Right kidney (tissue), 9 donors: ENCODE measurements at places on chromosomes 11 and 22.
A peak's percentile ranks its signal among the peaks of the same experiment; 100 is the strongest.

- DNase-seq, result no peak
Measured at GRCh38 chr22:27788500-27789288, 12.9 kb downstream of the MN1 start.

GRCh38 chr22:36368359-36368983 lies 19.3 kb downstream of the MYH9 start:
- DNase-seq, result peak; percentile 62

GRCh38 chr22:22208652-22209051 lies 35.9 kb upstream of the VPREB1 start:
- DNase-seq, result no peak

- no peak for DNase-seq
Measured at GRCh38 chr11:35049859-35050531, 89.0 kb upstream of the CD44 start.

DNA sequence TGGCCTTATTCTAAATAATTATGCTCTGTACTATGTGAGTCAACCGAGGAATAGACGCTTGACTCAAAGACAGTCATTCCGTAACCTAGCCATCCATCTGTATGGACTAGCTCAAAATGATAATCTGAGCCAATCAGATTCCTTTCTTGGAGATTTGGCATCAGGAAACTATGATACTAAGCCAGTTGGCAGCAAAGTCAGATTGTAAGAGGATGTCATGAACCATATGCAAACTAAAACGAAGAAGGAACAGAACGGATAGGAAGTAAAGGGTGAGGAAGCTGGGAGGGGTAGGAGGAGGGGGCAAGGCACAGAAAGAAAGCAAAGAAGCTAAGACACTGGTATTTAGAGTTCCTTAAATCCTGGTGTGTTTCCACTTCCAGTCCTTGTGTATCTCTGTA lies 10.7 kb upstream of the SESN3 start:
- DNase-seq, result no peak

DNA sequence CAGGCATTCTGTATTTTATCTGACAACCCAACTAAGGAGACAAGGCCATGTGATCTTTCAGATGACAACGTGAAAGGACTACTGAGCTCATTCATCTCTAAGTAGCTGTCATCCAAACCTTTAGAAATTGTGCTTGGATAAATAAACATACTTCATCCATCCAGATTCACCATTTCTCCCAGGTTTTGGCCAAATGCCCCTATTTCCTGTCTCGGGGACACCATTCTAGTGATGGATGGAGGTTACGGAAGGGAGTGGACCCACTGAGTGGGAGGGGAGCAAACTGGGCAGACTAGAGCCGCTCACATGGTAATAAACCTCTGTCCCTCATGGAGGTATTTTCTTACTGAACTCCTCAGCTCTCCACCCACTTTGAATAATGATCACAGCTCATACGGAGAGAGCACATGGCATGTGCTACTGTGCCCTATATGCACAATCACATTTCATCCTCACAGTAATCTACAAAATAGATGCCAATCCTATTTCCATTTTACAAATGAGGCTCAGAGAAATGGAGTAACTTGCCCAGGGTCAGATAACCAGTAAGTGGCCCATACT lies 114.4 kb downstream of the SLC1A2 start:
- no peak for DNase-seq

DNA sequence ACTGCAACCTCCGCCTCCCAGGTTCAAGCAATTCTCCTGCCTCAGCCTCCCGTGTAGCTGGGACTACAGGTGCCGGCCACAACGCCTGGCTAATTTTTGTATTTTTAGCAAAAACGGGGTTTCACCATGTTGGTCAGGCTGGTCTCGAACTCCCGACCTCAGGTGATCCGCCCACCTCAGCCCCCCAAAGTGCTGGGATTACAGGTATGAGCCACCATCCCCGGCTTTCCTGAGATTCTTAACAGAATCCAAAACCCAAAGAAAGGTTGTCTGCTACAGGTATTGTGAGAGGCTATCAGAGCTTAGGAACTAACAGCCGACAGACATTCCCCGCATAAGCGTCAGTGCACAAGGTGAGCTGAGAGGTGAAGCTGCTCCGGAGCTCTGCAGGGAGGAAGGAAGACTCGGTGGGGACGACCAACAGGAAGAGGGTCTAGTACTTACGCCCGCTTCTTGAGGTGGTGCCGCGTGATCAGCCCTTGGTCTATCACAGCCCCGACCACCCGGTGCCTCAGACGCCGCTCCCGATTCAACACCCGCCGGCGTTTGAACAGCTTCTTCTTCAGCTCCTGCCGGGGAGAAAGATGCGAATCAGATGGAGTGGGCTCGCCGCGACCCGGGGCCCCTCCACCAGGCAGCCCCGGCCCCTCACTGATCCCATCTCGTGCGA lies 470 bp downstream of the C11orf98 start:
- no peak for DNase-seq

GRCh38 chr22:38098410-38099249 lies 11.9 kb downstream of the BAIAP2L2 start:
- DNase-seq, result no peak

DNA sequence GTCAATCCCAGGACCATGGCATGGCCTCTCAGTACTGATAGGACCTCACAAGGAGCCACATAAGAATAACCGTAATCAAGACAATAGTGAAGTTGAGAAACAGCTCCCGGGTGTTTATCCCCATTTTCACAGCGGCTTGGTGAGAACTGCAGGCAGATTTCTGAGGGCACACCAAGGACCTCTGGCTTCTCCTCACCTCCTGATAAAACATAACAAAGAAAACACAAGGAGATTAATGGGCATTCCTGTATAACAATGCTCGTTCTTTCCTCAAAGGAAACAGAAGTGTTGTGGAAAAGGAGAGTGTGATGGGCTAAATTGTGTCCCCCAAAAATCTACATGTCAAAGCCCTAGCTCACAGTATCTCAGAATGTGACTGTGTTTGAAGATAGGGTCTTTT lies 4.0 kb downstream of the SLN start:
- no peak for DNase-seq

- no peak for DNase-seq
Measured at GRCh38 chr22:49259839-49260615, 567.6 kb downstream of the BRD1 start.

DNA sequence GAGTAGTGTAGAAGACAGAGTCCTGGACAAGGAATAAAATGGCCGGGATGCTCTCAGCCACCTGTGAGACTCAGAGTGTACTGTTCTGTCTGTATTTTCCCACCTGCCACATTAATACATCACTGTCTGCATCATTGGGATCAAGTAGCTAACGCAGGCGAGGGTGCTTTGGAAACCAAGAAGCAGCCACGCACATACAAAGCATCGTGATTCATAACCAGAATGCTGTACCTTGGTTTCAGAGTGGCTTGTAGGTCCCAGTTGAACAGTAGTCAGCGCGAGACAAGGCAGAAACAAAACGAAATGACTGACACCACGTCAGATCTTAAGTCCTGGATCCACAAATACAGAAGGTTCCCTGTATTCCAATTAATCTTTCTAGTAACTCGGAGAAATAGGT lies 198.3 kb downstream of the GRIK4 start:
- DNase-seq, result no peak

DNA sequence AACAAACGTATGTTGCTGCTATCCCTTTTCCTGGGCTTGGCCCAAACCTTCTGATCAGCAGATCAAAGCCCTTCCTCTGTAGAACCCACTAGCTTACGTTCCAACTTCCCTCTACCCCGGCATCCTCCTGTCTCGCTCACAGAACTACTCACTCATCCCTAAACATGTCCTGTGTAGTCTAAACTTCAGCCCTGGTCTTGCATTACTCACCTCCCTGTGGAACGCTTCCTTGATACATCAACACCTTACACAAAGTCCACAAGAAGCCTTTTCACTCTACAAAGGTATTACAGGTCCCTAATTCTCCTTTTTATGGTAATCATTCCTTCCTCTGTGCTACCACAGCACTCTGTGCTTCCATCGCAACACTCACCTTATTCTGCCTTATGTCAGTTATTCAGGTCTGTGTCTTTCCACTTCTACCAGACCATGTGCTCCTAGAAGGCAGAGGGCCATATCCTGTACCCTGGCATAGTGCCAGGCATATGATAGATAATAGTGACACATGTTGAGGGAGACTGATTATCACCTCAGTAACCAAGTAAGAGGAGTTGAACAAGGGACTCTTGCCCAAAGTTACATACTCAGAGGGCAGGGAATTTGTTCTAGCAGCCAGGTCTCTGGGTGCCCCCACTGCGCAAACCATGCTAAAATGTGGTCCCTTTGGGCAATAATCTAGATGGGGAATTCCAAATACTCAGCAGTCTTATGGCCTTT lies 41.6 kb downstream of the USP35 start:
- no peak for DNase-seq

GRCh38 chr11:36431429-36432092 lies 78.5 kb downstream of the TRAF6 start:
- DNase-seq, result no peak

DNA sequence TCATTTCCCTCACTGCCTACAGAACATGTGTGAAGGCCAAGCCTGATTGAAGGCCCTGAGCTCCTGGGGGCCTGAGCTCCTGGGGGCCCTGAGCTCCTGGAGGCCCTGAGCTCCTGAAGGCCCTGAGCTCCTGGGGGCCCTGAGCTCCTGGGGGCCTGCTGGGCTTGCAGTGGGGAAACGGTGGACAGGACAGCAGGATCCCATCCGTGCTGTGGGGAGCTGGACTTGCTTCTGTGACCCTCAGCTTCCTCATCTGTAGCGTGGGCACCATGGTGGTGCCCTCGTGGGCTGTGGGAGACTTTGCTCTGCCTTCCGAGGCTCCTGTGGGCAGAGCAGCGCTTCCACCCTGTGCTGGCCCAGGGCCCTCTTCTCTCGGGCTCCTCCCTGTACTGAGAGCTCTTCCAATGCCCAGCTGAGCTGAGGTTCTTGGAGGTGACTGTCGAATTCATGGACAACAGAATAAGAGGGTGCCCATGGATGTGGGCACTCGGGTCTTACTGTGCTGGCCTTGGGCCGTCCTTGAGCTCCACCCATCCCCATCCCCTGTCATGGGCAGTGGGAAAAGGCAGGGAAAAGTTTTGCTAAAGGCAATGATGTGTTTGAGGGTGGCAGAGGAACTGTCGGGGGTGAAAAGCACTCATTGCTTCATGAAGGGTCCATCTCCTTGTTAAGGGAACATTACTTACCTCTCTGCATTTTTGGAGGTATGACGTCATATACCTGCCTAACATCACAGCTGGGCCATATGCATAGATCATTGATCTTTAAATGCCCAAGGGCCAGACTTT lies 786.7 kb downstream of the TBC1D22A start:
- no peak for DNase-seq

- DNase-seq, result no peak
Measured at GRCh38 chr22:41966607-41967240, 2.5 kb upstream of the SEPTIN3 start.

- no peak for DNase-seq
Measured at GRCh38 chr11:47433157-47433556, 6.9 kb upstream of the PSMC3 start.

DNA sequence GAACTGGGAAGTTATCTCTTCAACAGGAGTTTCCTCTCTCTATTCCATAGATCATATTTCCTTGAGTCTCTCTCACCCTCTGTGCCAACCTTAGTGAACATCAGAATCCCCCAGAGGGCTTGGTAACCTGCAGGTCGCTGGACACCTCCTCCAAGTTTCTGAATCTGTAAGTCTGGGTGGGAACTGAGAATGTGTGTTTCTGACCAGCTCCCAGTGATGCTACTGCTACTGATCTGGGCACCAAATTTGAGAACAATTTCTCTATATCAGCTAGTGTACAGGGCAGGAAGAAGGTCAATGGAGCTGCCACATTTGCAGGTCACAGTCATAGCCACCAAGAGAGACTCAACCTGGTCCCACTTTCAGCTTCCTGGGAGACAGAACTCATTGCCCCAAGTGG lies 62.9 kb downstream of the RCN1 start:
- DNase-seq, result no peak

GRCh38 chr22:30490399-30490798 lies 15.1 kb downstream of the SEC14L4 start:
- DNase-seq, result no peak

DNA sequence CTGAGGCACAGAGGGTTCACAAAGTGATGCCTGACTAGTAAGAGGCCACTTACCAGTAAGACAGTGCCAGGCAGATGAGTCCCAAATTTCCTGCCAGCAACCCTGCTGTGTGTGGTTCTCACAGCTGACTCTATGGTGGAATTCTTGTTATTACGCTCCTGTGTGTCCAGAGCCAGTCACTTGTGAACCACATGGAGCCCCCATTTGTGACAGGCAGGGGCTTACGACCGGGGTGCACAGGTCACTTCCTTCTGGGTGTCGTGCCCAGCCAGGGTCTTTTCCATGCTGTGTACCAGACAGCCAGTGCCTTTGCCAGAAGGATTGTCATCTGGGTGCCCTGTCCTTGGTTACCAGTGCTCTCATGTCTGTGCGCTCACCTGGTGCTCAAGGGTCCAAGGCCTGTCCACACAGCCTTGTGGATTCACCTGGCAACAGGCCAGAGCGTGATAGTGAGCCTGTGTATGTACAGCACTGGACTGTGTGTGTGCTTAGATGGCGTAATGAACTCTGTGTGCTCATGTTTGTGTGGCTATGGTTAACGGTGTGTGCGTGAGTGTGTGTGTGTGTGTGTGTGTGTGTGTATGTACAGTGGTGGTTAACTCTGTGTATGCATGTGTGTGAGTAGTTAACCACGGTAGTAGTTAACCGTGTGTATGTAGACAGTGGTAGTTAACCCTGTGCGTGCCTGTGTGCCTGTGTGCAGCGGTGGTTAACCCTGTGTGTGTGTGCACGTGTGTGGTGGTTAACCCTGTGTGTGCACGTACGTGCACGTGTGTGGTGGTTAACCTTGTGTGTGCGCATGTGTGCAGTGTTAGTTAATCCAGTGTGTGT lies 18.6 kb downstream of the GRAMD4 start:
- DNase-seq, result no peak

DNA sequence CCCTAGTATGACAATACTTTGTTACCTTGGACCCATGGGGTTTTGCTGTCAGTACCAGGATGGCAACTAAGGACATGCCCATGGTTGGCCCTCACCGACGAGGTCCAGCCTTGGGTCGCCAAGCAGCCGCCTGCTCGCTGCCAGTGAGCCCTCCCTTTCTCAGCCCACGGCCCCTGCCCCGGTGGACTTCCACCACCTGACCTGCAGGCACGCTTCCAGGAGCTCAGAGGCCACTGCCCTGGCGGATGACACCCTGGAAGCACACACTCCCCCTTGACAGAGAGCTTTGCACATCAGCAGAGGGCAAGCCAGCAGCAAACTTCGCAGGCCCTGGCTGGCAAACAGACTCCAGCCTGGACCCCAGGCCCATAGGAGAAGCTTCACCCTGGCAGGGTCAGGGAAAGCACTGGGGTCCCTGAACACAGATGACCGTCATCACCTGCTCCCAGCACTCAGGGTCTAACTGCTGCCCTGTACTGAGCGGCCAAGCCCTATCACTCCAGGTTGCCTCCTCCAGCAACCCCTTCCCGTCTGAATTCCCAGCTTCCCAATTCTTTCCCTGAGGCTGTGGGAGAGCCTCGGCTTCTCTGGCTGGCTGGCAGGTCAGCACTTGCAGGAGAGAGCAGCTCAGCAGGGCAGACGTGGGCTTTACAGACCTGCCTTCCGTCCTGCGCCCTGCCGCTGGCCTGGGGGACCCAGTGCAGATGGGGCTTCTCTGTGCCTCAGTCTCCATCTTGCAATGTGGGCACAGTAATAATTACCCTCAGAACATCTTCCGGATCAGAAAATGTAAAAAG lies 2.7 kb upstream of the PPARA start:
- no peak for DNase-seq
